MCF 10A (cell line): ENCODE measurements at places on chromosomes 12 and 14. TPM values are rescaled to one million over a fixed set of nuclear protein-coding genes. Genes with fewer than 3 reads are reported as not detected.

WNT1 gene
- not detected in 2 replicates for total RNA-seq

LRP10 gene
- 71.0 and 83.1 TPM in 2 replicates for total RNA-seq

PPP4R4 gene
- total RNA-seq = 0.66 and 0.91 TPM in 2 replicates

TIMM9 gene
- 52.8 and 102 TPM in 2 replicates for total RNA-seq

DPPA3 gene
- not detected in 2 replicates for total RNA-seq

- DNase-seq = no peak
- H3K27ac ChIP-seq = no peak overlapping the region
- peaks cover 10% of the 10 kb centered on the region for H3K4me1 ChIP-seq
- H3K4me3 ChIP-seq = no peak overlapping the region
- peaks cover 69% of the 10 kb centered on the region for H3K36me3 ChIP-seq
These were observed 24.9 kb downstream of the SNRNP35 start for GRCh38 chr12:123482876-123483275.

DNA sequence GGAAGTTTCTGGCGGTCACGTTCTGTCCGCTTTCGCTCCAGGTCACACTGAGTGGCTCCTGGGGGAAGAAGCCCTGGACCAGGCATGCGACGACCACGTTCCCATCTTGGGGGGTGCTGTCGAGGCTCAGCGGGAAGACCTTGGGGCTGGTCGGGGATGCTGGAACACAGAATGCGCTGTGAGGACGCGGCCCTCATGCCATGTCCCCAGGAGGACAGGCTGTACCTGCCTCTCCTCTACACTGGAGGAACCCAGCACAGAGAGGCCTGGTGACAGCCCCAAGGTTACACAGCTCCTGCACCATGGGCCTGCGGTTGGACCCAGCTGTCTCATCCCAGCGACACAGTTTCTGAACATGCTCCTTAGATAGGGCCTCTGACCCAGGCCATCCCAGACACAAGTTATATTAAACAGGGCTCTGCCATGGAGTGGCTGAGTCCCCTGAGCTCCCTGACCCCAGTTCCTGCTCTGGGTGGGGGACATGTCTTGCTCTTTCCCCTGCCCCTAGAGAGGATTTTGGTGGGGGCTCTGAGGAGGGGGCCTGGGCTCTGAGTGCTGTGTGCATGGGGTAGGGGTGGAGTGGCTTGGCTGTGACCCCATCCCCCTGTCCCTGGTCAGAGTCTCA is 62.0 kb downstream of the TMEM121 start:
- DNase-seq = no peak
- H3K4me1 ChIP-seq = no peaks in the 10 kb centered on the region
- no peak overlapping the region for H3K4me3 ChIP-seq
- H3K27me3 ChIP-seq = no peaks in the 10 kb centered on the region
- H3K36me3 ChIP-seq = peaks cover 6% of the 10 kb centered on the region

GRCh38 chr12:29818916-29819623 is 35.3 kb upstream of the TMTC1 start:
- no peaks in the 10 kb centered on the region for H3K36me3 ChIP-seq
- H3K4me3 ChIP-seq = no peak overlapping the region
- DNase-seq = no peak

- H3K27me3 ChIP-seq = no peaks in the 10 kb centered on the region
- H3K4me3 ChIP-seq = no peak overlapping the region
- H3K4me1 ChIP-seq = no peaks in the 10 kb centered on the region
- DNase-seq = peak; percentile 74
- H3K27ac ChIP-seq = peak overlapping the region; percentile 29
These were observed 15.3 kb upstream of the SPIC start for GRCh38 chr12:101459642-101460346.

DNA sequence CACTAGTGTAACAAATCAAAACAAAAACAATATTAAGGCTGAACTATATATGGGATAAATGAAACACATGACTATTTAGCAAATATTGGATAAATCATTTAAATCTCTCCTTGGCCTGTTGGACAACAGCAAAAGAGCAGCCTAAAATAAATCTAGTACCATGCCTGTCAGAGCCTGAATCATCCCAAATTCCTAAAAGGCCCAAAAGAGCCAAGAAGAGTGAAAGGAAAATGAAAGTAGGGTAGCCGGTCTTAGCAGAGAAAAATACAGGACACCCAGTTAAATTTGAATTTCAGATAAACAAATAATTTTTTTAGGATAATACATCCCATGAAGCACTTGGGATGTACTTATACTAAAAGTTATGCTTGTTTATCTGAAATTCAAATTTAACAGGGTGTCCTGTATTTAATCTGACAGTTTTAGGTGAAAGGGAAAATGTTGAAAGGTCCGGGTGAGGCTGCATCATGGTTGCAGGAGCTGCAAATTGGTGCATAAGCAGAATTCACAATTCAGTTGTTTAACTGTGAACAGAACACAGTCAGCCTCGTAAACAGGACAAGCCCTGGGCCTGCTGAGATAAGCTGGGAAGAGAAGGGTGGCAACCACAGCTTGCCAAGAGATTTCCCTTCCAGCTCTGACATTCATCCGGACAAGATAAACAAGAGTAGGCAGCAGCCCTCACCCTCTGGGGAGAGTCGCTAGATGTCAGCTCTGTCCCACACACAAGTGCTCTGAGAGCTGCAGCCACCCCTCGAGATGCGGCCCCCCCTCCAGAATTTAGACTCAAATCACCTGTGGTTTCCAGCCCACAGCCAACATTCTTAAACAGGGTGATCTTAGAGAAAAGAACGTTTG is 30.3 kb downstream of the DMAC2L start:
- no peak overlapping the region for H3K4me3 ChIP-seq
- H3K27ac ChIP-seq = peak overlapping the region; percentile 66
- H3K4me1 ChIP-seq = peaks cover 18% of the 10 kb centered on the region
- H3K36me3 ChIP-seq = peaks cover 4% of the 10 kb centered on the region

GRCh38 chr12:122107261-122107660 is 28.7 kb downstream of the MLXIP start:
- peak overlapping the region; percentile 50 for H3K27ac ChIP-seq
- H3K4me1 ChIP-seq = peaks cover 36% of the 10 kb centered on the region
- H3K27me3 ChIP-seq = no peaks in the 10 kb centered on the region
